ENCODE measurements at places on chromosomes 2 and 18.

DNA sequence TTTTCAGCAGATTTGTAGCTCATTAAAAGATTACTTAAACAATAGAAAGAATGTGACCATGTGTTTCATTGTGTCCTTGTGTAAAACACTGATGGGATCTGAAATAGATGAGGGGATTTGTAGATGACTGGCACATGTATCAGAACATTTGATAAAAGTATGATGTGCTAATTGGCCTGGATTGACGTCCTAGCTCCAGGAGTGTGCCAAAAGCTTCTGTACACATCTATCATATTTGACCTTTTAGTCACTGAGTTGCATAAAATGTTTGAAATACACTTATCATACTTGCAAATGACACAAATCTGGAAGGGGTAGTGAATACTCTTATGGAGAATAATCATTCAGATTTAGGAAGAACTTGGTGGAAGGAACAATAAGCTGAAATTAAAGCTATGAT is 778.5 kb downstream of the ERBB4 start:
- DNase-seq = no peak

- no peak for DNase-seq
These were observed 109.4 kb upstream of the TMEM200C start for GRCh38 chr18:6004683-6005082.

DNA sequence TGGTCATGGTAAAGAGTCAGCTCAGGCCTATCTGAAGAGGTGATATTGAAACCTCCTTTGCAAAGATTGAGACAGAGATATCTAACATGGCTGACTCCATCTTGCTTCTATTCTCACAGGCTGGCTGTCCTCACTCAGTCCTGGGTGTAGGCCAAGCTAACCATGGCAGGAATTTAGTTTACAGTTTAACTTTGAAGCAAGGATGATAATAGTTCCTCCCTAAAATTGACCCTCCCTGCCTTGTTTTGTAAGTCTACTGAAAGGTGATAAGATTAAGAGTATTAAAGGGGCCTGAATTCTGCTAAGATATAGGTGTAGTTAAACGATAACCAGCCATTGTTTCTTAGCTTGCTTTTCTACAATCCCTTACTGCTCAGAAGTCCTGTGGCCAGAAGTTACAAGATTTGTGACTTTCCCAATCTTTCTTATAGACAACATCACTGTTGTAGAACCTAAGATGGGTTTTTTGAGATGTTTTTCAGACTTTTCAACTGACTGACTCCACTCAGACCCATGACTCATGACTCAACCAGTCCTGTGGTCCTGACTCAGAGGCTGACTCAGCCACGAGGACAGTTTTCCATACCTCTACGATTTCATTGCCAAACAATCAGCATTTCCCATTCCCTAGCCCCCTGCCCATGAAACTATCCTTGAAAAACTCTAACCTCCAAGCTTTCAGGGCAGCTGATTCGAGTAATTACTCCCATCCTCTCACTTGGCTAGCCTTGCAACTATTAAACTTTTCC is 195.7 kb upstream of the SESTD1 start:
- no peak for DNase-seq

DNA sequence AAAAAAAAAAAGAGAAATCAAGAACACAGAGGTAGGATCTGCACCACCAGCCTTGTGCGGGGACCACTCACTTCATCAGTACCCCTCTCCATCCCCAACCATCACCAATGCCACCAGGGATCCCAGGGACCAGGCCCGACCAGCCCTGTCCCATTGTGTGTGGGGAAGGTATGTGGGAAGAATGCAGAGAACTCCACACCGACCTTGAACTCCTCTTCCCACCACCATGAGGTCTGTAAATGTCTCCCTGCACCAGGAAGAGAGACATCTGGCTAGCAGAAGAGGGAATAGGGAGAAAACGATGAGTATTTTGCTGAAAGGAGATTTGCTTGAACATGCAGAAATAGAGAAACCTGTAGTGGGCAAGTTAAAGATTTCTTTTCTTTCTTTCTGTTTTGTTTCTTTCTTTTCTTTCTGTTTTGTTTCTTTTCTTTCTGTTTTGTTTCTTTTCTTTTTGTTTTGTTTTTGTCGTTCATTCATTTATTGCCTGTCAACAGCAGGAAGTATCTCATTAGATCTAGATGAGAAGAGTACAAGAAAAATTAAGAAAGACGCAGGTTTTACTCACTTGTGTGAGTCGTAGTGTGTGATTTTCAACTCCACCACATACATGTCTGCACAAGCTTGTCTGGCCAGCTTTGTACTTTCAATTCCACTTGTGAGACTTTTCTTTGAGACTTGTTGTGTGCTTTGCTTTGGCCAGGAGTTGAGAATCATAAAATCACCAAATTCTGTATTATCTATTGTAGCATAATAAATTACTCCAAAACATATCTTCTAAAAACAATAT is 179.8 kb upstream of the HAAO start:
- no peak for DNase-seq

DNA sequence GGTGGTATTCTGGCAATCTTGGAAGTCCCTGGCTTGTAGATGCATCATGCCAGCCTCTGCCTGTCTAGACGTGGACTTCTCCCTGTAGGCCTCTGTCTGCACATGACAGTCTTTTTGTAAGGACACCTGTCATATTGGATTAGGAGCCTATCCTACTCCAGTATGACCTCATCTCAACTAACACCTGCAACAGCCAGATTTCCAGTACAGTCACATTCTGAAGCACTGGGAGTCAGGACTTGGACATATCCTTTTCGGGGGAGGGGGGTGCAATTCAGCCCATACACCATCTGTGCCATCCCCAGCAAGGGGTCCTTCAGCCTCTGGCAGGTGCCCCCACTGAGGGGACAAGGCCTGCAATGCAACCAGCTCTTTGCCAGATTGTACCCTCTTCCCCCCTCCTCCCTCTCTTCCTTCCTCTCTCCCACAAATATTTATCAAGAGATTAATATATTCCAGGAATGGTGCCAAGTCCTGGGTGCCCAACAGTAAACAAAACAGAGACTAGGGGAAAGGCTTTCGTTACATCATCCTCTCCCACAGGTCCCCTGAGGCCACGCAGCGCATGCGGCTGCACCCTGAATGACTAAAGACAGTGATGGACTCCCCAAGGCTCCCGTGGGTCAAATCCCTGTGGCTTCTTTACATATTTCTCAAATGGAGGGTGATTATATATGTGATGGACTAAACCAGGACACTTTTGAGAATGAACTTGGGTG is 20.5 kb upstream of the MYCN start:
- DNase-seq = no peak

DNA sequence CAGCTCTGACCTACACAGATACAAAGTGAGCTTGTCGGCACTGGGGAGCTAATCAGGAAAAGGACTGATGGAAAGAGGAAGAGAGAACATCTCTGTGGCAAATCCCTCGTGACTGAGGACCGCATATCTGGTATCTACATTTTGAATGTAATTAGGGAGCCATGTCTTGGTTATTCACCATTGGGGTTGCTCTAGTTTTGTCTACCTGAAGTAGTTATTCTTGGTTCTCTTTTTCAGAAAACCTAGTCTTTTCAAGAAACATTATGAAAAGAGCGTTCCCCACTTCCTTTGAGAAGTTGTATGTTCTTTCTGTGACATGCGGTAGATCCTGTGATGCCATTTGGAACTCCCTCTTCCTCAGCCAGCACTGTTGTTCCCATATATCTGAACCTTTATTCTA is 104.4 kb downstream of the DOCK10 start:
- no peak for DNase-seq
